ENCODE measurements at places on chromosomes 7 and 10.

- DNase-seq = no peak
Measured at GRCh38 chr10:123402021-123402420, 247.8 kb downstream of the BUB3 start.

GRCh38 chr7:66125052-66125694, 10.5 kb downstream of the CRCP start:
- DNase-seq = no peak

GRCh38 chr10:102538811-102539210, 35.0 kb downstream of the SUFU start:
- DNase-seq = no peak

DNA sequence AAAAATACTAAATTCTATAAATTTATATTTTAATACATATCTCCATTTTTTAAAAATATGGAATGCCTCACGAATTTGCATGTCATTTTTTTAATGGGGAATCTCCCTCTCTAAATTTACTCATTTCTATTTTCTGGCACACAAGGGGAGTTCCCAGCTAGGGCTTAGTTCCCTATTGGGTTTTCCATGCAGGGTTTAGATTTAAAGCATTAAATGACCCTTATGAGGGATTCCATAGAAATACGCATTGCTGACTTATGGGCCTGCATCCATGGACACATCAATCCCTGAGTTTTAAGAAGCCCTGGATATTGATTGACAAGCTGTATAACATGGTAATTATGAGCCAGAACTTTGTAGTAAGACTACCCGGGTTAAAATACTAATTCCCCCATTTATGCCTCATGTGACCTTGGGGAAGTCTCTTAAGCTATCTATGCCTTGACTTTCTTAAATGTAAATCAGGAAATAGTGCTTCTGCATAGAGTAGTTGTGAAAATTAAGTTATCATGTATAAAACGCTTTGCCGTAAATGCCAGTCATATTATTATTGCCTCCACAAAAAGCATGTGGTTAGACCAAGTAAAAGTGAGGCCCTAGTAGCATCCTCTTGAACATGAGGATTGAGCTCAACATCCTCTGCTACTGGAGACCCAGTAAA, 78.8 kb upstream of the ANKRD1 start:
- DNase-seq = no peak

- no peak for DNase-seq
Measured at GRCh38 chr7:4241791-4242190, 440.3 kb upstream of the FOXK1 start.

- no peak for DNase-seq
Measured at GRCh38 chr7:129417073-129417472, 17.2 kb upstream of the STRIP2 start.

DNA sequence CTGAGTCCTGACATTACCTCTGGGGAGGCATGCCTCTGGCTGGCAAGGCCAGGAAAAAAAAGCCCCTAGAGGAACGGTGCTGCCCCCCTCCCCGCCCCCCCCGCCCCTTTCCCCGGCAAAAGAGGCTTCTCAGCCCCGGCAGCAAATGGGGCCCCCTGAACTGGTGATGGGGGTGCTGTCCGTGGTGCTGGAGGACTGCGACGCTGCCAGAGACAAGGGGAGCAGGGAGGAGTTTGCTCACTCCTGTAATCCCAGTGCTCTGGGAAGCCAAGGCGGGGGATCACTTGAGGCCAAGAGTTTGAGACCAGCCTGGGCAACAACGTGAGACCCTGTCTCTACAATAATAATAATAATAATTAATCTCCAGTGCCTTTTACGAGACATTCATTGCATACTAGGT, 23.7 kb downstream of the SRRM3 start:
- DNase-seq = no peak

- DNase-seq = no peak
Measured at GRCh38 chr7:255721-256361, 34.1 kb upstream of the FOXL3 start.

GRCh38 chr7:38656968-38657367, 25.8 kb upstream of the AMPH start:
- DNase-seq = no peak

DNA sequence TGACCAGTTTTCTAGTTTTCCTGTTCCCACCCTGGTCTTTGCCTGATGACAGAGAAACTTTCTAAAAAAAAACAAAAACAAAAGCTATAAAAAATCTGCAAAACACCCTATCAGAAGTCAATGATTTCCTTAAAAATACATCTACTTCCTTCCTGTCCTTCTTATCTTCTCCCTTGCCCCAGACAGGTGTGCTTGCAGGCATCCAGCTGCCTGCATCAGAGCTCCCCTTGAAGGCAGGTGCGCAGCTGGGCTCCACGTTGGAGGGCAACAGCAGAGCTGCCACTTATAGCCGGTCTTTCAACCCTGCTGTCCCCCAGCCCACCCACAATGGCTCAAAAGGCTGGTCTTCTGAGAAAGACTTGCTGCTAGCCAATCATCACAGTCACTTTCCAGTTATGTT, 29.8 kb downstream of the UBE2D4 start:
- no peak for DNase-seq

DNA sequence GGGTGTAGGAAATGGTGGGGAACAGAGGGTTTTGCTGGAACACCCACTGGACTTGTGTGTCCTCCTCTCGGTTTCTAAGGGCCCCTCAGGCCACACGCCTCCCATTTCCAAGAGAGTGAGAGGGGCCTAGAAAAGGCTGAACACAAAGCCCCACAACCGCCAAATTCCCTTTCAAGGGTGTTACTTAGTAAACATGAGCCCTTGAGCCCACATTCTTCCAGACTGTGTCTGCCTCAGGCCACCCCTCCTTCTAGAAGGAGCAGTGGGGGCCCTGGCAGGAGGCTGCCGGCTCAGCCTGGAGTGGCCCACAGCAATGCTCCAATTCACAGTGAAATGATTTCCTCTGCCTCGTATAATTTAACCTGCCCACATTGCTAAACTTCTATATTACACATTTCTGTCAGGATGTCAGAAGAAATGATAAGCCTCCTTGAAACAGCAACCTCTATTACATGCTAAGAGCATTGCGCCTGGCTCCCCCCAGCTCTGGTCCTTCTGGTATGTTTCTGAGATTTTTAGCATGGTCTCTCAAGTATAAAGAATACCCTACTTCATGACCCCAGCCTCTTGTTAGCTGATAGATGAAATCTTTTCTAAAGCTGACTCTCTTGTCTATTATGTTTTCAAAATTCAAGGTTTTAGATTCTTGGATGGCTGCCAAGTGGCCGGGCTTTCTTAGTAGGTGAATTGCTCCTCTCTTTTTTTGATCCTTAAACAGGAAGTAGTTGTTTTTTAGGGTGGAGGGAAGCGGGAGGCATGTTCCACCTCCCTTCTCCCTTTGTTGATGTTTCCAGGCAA, 673.9 kb upstream of the GALNT17 start:
- no peak for DNase-seq

GRCh38 chr7:45268013-45268412, 110.4 kb downstream of the RAMP3 start:
- no peak for DNase-seq

DNA sequence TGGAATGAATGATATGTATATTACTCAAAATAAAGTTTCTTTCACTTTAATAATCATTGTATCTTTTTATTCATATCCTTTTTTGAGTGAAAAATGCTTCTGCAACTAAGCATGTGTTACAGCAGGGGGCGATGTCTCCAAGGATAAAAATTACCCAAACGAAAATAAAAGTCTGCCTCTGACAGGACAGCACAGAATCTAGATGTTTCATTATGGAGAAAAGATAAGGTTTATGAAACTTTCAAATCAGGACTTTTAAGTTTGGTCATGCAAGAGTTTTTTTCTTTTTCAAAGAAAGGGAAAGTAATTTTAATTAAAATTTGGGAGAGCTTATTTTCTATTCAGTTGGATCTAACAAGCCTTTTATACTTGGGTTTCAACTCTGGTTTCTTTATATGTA, 48.4 kb downstream of the TES start:
- DNase-seq = no peak

DNA sequence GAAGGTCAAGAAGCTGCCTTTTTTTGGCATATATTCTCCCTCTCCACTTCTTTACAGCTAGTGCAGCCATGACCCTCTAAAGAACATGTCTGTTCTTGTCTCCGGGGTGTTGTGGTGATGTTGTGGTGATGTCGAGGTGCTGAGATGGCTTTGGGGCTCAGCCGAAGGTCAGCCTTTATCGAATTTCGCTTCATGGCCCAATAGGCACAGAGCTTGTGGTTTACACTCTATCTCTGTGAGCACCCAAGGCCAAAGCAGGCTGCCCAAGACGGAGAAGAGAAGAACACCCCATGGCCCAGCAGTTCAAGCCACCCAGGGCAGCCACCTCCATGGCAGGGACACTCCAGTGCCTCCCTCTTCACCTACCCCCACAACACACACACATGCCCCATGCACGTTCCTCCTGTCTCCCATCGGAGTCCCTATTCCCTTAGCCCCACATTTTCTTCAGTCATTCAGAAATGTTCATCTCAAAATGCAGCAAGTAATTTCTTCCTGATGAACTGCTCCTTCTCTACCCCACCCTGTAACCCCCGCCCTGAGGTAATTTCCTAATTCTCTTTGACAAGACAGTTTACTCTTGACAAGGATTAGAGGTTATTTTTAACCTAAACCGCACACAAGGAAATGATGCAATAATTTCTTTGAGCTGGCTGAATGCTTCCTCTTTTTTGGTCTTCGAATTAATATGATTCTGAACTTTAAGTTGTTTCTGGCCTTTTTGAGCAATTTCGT, 18.6 kb upstream of the ADRB1 start:
- no peak for DNase-seq

DNA sequence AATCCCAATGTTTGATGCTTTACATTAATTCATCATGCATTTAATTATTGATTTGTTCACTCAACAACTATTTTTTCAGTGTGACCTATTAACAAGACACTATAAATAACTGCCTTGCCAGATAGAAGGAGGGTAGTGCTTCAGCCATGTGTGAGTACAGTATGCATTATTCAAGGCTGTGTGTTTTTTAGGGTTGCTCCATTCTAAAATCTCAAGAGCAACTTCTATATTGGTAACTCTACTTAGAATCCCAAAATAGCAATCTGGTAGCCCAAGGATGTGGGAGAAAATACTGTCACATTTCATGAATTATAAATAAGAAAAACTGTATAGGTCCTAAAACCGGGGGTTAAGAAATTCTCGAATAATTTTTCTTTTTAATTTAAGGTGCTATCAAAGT, 69.9 kb downstream of the ENO4 start:
- DNase-seq = no peak

- DNase-seq = no peak
Measured at GRCh38 chr10:12628964-12629766, 279.8 kb downstream of the CAMK1D start.

- DNase-seq = no peak
Measured at GRCh38 chr7:132171130-132171576, 405.1 kb downstream of the PLXNA4 start.

GRCh38 chr10:97542169-97543024, 30.2 kb upstream of the ANKRD2 start:
- no peak for DNase-seq

DNA sequence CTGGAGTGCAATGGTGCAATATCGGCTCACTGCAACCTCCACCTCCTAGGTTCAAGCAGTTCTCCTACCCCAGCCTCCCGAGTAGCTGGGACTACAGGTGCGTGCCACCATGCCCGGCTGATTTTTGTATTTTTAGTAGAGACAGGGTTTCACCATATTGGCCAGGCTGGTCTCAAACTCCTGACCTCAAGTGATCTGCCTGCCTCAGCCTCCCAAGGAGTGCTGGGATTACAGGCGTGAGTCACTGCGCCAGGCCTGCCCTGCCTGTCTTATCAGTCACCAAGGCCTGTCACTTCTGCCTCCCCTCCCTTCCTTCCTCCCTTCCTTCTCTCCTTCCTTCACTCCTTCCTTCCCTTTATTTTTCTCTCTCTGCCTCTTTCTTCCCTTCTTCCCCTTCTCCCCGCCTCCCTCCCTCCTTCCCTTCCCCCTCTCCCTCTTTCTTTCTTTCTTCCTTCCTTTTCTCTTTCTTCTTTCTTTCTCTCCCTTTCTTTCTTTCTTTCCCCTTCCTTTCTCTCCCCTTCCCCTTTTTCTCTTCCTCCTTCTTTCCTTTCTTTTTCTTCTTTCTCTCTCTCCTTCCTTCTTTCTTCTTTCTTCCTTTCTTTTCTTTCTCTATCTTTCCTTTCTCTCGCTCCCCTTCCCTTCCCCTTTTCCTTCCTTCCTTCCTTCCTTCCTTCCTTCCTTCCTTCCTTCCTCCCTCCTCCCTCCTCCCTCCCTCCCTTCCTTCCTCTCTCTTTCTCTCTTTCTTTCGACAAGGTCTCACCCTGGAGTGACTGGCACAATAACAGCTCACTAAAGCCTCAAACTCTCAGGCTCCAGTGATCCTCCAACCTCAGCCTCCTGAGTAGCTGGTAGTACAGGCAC, 3.1 kb upstream of the ST7 start:
- no peak for DNase-seq

DNA sequence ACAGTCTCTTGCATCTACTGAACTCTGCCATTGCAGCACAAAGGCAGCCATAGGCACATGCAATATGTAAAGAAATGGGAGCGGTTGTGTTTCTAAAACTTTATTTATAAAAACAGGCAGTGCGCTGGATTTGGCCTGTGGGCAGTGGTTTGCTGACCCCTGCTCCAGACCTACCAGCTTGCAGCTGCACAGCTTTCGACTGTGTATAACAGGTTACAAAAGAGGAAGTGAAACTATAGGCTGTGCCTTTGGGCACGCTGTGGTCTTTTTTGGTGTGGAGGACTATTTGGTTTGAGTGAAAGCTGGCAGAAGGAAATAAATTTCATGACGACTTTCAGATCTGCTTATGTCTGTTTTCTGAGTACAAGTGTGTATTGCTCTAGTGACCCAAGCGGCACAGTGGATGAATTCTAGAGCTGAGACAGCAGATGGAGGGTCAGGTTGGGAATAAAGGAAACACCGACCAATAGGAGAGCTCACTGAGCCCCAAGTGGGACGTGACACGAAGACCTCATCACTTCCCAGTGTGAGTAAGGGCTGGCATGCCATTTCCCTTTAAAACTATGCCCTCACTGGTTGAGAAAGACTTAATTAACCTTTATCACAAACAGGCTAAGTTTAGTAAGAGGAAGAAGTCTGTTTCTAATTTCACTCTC, 152.7 kb downstream of the ANK3 start:
- DNase-seq = no peak

GRCh38 chr7:142108728-142109505, 2.6 kb upstream of the MGAM2 start:
- no peak for DNase-seq
